ENCODE measurements at places on chromosomes 3 and 15. TPM values are rescaled to one million over a fixed set of nuclear protein-coding genes. Genes with fewer than 3 reads are reported as not detected.

GRCh38 chr3:113495035-113495434, 19.9 kb downstream of the SPICE1 start:
- no peak for DNase-seq

The TMEM42 gene
- total RNA-seq: 11.4 TPM

The FAM174B gene
- total RNA-seq: 11.1 TPM

The TLR9 gene
- 0.09 TPM for total RNA-seq

DNA sequence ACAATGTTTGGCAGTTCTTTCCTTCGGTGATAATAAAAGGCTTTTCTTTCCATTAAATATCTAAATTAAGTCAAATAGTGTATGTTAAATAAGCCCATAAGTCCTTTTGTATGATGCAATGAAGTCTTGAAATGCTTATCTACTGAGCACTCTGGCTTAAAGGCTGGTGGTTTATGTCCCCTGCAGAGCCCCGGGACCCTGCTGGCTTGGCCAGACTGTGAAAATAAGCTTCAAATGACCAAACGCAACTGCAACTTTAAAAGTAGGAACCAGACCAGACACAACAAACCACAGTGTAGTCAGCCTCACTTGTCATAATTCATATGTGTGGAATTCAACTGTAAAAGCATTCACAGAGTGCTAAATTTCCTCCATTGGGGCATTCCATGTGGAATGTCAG, 72.5 kb downstream of the FOXP1 start:
- no peak for DNase-seq

DNA sequence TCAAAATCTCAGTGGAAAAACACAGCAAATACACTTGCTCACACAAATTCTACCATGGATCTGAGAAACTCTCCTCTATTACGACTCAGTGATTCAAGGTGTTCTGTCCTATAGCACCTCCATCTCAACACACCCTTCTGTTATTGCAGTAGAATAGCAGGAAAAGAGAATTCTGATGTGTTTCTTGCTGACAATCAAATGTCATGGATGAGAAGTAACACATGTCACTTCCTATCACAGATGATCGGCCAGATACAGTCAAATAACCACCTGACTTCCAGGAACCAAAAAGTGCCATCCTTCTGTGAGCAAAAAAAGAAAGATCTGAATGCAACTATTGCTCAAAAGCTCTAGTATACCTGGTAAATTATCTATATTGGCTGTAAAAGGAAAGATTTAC, 734.2 kb upstream of the GBE1 start:
- no peak for DNase-seq

DNA sequence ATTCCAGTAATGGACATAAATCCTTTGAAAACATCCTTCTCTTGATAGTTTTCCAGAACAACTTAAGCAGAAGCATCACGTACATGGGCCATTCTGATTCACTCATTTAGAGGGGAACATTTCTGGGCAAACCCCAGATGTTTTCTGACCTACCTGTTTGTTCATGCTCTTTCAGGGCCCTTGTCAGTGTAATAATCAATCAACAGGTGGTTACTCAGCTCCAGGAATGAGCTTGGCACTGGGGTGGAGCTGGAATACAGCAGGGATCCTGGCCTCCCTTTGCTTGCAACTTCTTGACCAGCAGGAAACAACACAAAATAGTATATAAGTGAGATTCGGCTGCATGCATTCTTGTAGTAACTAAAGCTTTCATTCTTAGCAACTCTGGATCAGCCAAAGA, 9.2 kb upstream of the UBE2E1 start:
- DNase-seq: no peak

- no peak for DNase-seq
Observed at GRCh38 chr3:111412656-111413055, 129.3 kb upstream of the CD96 start.

DNA sequence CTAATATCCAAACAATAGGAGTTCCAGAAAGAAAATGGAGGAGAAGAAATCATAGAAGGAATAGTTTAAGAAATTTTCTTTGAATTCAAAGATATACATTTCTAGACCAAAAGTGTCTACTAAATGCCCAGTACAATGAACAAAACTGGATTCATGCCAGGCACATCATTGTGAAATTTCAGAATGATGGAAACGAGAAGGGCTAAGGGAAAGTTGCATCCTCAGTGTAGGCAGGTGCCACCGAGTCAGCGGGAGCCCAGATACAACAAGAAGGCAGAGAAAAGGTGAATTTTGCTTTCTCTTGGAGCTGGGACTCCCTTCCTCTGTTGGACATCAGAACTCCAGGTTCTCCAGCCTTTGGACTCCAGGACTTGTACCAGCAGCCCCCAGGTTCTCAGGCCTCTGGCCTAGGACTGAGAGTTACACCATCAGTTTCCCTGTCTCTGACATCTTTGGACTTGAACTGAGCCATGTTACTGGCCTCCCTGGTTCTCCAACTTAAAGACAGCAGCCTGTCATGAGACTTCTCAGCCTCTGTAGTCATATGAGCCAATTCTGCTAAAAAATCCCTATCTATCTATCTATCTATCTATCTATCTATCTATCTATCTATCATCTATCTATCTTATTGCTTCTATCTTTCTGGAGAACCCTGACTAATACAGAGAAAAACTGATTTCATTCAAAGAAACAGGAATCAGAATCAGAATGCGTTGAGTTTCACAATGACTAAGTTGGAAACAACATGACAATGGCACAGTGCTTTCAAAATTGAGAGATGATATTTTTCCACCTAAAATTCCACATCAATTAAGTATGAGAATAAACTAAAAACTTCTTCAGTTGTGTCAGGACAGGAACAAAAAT, 207.7 kb downstream of the FAM43A start:
- no peak for DNase-seq

The SCN11A gene
- 0.03 TPM for total RNA-seq
